H9 (cell line): ENCODE measurements at places on chromosomes 11 and 22. TPM values are rescaled to one million over a fixed set of nuclear protein-coding genes. Genes with fewer than 3 reads are reported as not detected.

The BBS1 gene
- 27.2 and 29.5 TPM in 2 replicates for total RNA-seq

GRCh38 chr11:36427079-36427478 is 83.0 kb downstream of the TRAF6 start:
- no peak overlapping the region for H3K27ac ChIP-seq
- DNase-seq = no peak
- no peaks in the 10 kb centered on the region for H3K36me3 ChIP-seq
- no peaks in the 10 kb centered on the region for H3K4me1 ChIP-seq
- no peak overlapping the region for H3K4me3 ChIP-seq

- H3K4me3 ChIP-seq = no peak overlapping the region
- H3K36me3 ChIP-seq = no peaks in the 10 kb centered on the region
- no peak for DNase-seq
- no peaks in the 10 kb centered on the region for H3K4me1 ChIP-seq
- H3K27me3 ChIP-seq = no peaks in the 10 kb centered on the region
Measured at GRCh38 chr11:96658436-96658835, 268.6 kb downstream of the JRKL start.

DNA sequence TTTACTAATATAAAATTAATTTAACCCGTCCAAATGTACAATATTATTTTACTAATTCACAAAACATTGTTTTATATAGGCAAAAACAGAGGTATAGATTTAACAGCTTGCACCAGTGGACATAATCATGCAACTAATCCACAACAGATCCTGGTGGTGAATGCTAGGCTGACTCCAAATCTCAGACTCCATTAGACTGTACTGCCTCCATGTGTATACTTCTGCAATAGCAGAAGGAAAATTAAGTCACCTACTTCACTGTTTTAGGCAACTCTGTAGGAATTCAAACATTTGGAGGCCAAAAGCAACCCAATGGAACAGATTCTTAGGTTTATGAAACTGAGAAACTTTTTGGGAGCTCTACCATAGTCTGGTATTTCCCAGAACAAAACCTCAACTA is 30.0 kb upstream of the RAB39A start:
- no peak for DNase-seq
- no peaks in the 10 kb centered on the region for H3K4me1 ChIP-seq
- no peaks in the 10 kb centered on the region for H3K27me3 ChIP-seq
- no peak overlapping the region for H3K4me3 ChIP-seq
- H3K36me3 ChIP-seq = no peaks in the 10 kb centered on the region

- H3K4me1 ChIP-seq = no peaks in the 10 kb centered on the region
- H3K27me3 ChIP-seq = no peaks in the 10 kb centered on the region
- H3K27ac ChIP-seq = no peak overlapping the region
Measured at GRCh38 chr22:38108561-38109319, 1.7 kb downstream of the BAIAP2L2 start.

- no peak overlapping the region for H3K4me3 ChIP-seq
- peak; percentile 82 for DNase-seq
- H3K4me1 ChIP-seq = no peaks in the 10 kb centered on the region
- H3K27me3 ChIP-seq = no peaks in the 10 kb centered on the region
Measured at GRCh38 chr22:50498322-50498890, 9.1 kb downstream of the LMF2 start.

- no peaks in the 10 kb centered on the region; the same call in 1 of the 2 replicates for H3K27me3 ChIP-seq
- no peak for DNase-seq
- H3K27ac ChIP-seq = no peak overlapping the region
- no peaks in the 10 kb centered on the region; the same call in 2 of the 3 replicates for H3K36me3 ChIP-seq
- H3K4me1 ChIP-seq = peaks cover 4% of the 10 kb centered on the region; the same call in 1 of the 2 replicates
Measured at GRCh38 chr11:35524780-35525179, 636 bp downstream of the PAMR1 start.
